ENCODE measurements at places on chromosomes 5 and 9. TPM values are rescaled to one million over a fixed set of nuclear protein-coding genes. Genes with fewer than 3 reads are reported as not detected.

The GFI1B gene
- total RNA-seq = not detected

The SHOC1 gene
- total RNA-seq = not detected

The IGIP gene
- 6.9 TPM for total RNA-seq

The KIAA0825 gene
- 2.2 TPM for total RNA-seq

The LCP2 gene
- 444 TPM for total RNA-seq

The MZB1 gene
- total RNA-seq = 22.6 TPM

The GDNF gene
- not detected for total RNA-seq

The GRM6 gene
- total RNA-seq = not detected

The PRR7 gene
- 10.6 TPM for total RNA-seq

Measured in activated naive CD8-positive, alpha-beta T cell treated with anti-CD3 and anti-CD28 coated beads, Interleukin-2, amount 10 ng/mL, durations not matched to agents 7 days and 5 days (primary cell).